A673 (cell line): ENCODE measurements at places on chromosomes 12 and 14. TPM values are rescaled to one million over a fixed set of nuclear protein-coding genes. Genes with fewer than 3 reads are reported as not detected.

DNA sequence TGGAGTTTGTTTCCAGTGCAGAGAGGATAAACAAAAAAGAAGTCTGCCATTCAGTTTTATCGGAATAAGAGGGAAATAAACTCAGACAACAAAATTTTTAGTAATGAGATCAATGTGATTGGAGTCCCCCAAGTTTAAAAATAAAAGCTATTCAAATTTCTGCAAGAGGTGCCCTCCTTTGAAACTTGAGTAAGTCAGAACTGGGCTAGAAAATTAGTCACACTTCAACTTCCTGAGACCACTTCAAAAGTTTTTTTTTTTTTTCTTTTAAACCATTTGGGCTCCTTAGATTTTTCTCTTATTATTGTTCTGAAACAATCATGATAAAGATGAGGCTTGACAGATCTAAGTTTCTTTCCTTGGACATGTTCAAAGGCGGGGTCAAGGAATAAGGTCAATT is 3.2 kb downstream of the DACT1 start:
- no peak for DNase-seq

IFI27 gene
- total RNA-seq = 3.7 and 4.9 TPM in 2 replicates

LTA4H gene
- total RNA-seq = 51.8 and 63.1 TPM in 2 replicates

GRCh38 chr14:66916421-66916820 is 272.8 kb upstream of the GARIN2 start:
- DNase-seq = no peak

ZBTB1 gene
- total RNA-seq = 34.3 and 37.7 TPM in 2 replicates

DNA sequence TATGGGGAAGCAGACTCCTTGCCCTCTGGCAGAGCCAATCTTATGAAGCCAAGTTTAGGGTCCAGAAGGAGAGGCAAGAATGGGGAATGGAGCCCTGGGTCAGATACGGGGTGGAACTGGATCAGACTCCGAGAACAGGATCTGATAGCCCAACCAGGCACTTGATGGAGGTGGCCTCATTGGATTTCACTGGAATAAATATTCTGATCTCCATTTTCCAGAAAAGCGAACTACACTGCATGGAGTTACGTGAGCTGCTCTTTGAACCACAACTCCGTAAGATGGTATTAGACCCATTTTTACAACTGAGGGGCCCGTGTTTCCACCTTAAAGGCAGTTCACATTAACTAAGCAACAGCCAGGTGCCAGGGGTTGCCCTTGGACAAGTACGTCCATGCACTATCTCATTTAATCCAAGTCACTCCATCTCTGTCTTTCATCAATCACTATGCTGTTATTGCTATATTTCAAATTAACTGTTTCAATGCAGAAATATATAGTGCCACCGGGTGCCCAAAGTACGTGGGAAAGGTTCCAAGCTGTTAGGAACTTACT is 155.2 kb downstream of the BCL11B start:
- no peak for DNase-seq

- DNase-seq = no peak
Observed at GRCh38 chr14:90608929-90609341, 207.3 kb downstream of the TTC7B start.

DNA sequence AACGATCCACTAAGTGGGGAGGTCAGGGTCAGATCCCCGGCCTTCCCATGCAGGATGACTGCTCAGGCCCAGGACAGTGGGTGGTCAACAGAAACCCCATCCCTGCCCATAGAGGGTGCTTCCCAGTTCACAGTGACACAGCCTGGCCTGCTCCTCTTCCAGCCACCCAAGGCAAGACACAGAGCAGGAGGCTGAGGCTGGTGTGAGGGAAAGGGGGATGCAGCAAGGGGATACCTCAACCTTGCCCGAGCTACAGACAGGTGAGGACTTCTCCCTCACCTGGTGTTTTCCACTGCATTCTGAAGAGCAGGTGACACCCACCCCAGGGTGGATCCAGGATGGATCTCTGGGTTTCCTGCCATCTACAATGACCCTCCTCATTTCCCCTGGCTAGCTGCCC is 106.7 kb downstream of the KIF26A start:
- no peak for DNase-seq
